ENCODE measurements at places on chromosomes 3 and 15. TPM values are rescaled to one million over a fixed set of nuclear protein-coding genes. Genes with fewer than 3 reads are reported as not detected.

The PSTPIP1 gene
- not detected for total RNA-seq

The PLA2G4E gene
- total RNA-seq = not detected

The NDUFB5 gene
- 151 TPM for total RNA-seq

The ACAN gene
- 1.1 TPM for total RNA-seq

The GSK3B gene
- 62.1 TPM for total RNA-seq

The SMAD3 gene
- total RNA-seq = 35.2 TPM

The MGLL gene
- total RNA-seq = 1.2 TPM

The DOCK3 gene
- 7.8 TPM for total RNA-seq

The TPM1 gene
- 1,055 TPM for total RNA-seq

The NOX5 gene
- total RNA-seq = 0.09 TPM

The SKOR1 gene
- total RNA-seq = 0.52 TPM

The GOLIM4 gene
- total RNA-seq = 22.1 TPM

The AGBL1 gene
- 0.23 TPM for total RNA-seq

The ANKDD1A gene
- total RNA-seq = 1.7 TPM

- ATAC-seq = no peak
Observed at GRCh38 chr15:97386940-97387339, 573.6 kb upstream of the ARRDC4 start.

DNA sequence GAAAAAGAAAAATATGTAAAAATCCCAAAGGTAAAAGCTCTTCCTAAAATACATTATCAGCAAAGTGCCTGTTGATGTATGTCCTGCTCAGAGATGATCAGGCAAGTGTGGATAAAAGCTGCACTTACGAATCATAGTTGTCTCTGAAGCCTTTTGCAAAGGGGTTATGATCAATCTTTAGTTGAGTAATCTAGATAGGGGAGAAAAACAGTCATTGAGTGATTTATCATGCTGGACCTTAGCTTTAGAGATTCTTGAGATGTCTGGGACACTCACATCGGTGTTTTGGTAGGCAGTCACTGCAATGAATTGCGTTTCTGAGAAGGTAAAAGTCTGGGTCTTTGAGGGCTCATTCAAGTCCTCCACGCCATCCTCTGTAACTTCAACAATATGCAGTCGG is 3.7 kb downstream of the EOMES start:
- no peak for ATAC-seq

- peak; percentile 49 for ATAC-seq
Observed at GRCh38 chr3:66348704-66349103, 127.9 kb downstream of the SLC25A26 start.

DNA sequence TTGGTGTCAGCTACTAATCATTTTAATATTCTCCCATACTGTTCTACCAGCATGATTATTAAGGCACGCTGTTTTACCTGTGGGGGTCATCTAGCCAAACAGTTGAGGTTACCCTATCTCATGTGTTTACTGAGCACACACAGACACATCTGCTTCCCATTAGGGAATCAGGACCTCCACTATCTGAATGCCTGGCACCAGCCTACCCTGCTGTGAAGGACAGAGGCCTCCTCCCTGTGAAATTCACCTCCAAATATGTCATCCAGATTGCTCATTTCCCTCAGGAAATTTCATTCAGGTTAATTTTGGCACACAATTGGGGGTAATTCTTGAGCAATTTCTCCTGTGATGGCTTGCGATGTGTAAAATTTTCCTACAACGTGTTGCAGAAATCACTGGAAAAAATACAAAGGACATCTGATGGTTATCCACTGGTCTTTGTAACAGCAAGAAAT is 155.6 kb upstream of the NR2E3 start:
- ATAC-seq = no peak

DNA sequence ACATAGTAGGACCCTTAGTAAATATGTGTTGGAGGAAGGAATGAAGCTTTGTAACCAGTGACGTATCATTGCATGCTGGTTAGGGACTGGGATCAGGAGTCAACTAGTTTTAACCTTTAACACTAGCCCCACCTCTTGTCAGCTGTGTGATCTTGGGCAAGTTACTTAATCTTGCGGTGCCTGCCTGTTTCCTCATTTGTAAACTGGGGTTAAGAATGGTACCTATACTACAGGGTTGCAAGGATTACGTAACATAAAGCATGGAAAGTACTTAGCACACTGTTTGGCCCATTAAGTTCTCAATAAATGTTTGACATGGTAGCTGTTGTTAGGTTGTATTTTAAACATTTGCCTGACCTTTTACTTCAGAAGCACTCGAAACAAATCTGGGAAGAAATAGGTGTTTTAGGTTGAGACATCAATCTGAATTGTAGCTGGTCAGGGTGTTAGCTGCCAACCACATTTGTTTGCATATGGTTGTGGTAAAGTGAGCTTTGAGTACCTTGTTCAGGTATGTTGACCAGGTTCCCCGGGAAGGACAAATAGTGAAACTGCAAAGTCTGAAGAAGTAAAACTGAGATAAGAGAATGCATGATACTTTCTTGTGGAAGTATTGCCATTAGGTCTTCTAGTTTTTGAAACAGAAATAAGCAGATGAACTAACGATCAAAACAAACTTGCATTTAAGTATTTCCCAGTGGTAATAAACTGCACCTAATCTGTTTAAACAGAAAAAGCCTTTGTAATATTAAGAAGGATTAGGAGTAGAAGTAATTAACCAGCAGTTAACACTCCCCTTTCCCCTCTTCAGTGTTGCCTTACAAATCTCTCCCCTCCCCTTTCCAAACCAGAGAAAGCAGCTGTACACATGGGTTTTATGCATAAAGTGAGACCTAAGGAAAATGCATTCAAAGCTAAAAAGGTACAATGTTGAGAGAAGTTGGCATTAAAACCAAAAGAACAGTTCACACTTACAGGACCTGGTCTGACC is 25.8 kb upstream of the SCAANT1 start:
- ATAC-seq = no peak

DNA sequence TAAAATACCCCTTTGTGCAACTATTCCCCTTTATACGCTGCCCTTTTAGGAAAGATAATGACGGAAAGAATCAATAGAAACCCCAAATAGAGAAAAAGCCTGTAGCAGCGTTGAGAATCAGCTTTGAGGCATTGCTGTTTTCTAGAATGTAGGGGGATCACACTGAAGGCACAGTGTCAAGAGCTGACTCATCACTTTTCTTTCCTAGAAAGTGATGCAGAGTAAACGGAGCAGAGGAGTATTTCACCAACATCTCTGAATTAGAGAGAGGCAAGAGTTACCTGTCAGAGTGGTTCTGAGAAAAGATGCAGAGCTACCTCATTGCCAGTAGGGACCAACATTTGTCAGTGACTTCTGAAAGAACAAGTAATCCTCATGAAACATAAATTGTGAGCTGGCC is 269.8 kb upstream of the TMC3 start:
- ATAC-seq = no peak

DNA sequence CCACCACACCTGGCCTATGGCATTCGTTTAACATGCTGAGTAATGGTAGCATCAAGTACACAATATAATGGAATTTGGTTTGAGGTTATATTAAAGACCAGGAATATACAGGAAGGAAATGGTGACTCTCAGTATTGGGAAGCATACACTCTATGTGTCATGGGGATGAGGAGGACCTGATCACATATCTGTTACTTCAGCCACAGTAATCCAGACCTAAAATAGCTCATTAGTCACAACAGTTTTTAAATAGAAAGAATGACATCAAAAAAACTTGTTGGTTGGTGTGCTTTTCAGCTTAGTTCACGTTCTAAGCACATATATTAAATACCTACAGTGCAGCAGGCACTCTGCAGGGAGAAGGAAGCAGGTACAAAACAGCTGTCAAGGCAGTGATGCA is 52.5 kb upstream of the ATP2C1 start:
- peak; percentile 70 for ATAC-seq

- no peak for ATAC-seq
Observed at GRCh38 chr3:172646439-172647015, 64.3 kb downstream of the NCEH1 start.

GRCh38 chr3:55174747-55175146 is 246.9 kb upstream of the LRTM1 start:
- ATAC-seq = no peak

- ATAC-seq = no peak
Observed at GRCh38 chr3:38119248-38119544, 17.7 kb downstream of the ACAA1 start.

- ATAC-seq = no peak
Observed at GRCh38 chr3:184277366-184277765, 1.5 kb downstream of the ECE2 start.

GRCh38 chr15:79513417-79513816 is 81.3 kb downstream of the MINAR1 start:
- peak; percentile 54 for ATAC-seq

GRCh38 chr3:43542328-43543043 is 79.3 kb downstream of the ANO10 start:
- ATAC-seq = no peak

DNA sequence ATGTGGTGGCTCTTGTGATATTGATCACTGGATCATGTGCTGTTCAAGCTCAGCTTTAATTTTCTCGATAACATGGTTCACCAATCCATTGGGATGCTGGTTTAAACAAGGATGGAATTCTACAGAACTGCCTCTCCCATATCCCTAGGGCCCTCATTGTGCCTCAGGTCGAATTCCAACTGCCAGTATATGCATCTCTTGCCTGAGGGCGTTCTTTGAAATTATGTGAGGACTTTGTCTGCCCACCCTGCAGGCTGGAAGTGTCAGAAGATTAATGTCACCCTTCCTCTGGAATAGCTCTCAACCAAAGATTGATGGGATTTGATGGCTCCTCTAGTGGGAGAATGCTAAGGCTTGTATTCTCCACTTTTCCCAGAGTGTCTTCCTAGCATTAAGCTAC is 175.6 kb upstream of the GALNT15 start:
- ATAC-seq = no peak

GRCh38 chr3:191136347-191136746 is 62.7 kb upstream of the OSTN start:
- ATAC-seq = no peak

- ATAC-seq = no peak
Observed at GRCh38 chr3:157407769-157408168, 28.9 kb upstream of the PTX3 start.

GRCh38 chr15:39205506-39206371 is 375.1 kb upstream of the THBS1 start:
- no peak for ATAC-seq

DNA sequence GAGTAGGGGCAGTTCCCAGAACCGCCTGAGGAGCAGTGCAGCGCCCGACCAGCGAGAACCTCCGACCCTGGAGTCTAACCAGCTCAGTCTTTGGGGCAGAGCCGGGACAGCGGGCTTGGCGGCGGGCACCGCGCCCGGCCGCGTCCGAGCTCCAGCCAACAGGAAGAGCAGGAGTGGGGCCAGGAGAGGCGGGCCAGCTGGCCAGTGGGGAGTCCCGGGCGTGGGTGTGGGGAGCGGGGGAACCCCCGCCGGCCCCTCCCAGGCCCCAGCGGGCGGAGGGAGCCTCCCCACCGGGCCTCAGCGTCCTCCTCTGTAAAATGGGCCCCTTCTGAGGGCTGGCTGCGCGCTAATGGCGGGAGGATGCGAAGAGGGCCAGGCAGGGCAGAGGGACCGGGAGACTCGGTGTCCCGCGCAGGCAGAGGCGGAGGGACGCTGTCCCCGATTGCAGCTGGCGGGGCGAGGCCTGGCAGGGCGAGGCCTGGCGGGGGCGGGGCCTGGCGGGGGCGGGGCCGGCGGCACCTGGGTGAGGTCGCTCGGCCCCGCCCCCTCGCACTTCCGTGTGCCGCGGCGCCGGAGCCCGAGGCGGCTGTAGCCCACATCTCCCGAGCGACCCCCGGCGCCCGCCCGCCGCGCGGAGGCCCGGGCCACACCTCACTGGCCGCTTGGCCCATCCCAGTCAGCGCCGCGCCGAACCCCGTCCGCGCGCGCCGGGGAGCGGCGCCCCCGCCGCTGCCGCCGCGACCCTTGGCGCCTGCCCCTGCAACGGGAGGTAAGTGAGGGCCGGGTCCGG is at the start of gene PRKCD:
PRKCD (plus strand) TSS at position 550 of the 790 bp plus-strand sequence. CDS start 17,214 bp downstream, outside the sequence.
- ATAC-seq = peak; percentile 70

- peak; percentile 37 for ATAC-seq
Observed at GRCh38 chr15:51229907-51230330, 108.5 kb downstream of the CYP19A1 start.

DNA sequence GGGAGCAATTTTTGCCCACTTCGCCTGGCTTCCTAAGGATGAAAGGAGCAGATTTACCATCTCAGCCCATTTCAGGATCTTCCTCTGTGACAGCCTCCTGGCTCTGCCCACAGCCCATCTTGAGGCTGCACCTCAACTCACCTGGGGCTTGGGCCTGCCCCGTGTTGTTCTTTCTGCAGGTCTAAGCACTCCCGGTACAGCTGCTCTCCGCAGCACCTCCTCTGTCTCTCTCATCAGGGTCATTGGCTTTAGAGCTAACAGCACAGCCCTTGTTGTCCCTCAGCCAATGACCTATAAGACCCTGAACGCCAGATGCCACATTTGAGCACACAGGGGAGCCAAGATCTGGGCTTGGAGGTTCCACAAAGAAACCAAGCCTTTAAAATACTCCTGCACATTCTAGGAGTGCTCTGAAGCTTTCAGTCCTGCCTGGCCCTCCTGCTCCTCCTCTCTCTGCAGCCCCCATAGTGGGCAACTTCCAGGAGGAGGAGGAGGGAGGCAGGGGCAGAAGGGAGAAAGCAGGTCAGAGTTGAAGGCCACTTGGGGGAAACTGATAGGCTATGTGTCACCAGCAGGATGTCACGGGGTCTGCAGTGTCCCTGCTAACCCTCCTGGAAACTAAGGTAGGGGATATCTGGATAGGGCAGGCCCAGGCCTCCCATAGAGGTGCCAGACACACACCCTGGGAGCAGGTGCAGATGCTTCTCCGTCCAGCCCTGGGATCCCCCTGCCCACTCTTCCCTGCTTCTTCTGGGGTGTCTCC is 115.6 kb downstream of the ETFA start:
- no peak for ATAC-seq

DNA sequence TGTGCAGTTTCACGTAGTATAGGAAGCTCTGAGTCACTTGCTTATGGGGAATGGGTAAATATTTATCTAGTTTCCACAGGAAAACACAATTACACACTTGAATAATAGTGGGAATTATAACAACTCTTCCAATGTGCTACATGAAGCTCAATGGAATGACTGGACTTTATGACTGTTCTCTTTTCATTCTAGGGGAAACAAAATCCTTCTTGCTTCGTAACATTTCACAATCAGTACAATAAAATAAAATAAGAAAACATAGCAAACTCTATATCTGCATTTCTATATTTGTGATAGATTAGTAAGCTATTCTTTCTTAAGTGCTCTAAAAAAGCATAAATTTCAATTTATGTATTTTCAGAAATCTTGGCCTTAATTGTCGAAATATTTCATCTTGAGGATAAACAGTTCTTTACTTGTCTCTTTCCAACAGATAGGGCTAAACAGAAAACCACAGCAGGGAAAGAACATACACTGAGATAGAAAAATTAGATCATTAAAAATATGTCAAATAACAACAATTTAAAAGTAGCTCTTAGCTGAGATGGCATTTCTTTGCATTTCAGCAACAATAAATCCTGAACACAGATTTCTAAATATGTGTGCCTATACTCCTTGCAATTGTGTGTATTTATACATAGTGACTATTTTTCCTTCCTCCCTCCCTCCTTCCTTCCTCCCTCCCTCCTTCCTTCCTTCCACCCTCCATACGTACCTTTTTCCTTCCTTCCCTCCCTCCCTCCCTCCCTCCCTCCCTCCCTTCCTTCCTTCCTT is 395.5 kb upstream of the KCNMB2 start:
- ATAC-seq = no peak

Data from motor neuron (in vitro differentiated cells).